T-helper 1 cell (primary cell): ENCODE measurements at places on chromosomes 13 and 19.

- DNase-seq, result no peak
Measured at GRCh38 chr13:27001705-27002104, 169.9 kb downstream of the USP12 start.

DNA sequence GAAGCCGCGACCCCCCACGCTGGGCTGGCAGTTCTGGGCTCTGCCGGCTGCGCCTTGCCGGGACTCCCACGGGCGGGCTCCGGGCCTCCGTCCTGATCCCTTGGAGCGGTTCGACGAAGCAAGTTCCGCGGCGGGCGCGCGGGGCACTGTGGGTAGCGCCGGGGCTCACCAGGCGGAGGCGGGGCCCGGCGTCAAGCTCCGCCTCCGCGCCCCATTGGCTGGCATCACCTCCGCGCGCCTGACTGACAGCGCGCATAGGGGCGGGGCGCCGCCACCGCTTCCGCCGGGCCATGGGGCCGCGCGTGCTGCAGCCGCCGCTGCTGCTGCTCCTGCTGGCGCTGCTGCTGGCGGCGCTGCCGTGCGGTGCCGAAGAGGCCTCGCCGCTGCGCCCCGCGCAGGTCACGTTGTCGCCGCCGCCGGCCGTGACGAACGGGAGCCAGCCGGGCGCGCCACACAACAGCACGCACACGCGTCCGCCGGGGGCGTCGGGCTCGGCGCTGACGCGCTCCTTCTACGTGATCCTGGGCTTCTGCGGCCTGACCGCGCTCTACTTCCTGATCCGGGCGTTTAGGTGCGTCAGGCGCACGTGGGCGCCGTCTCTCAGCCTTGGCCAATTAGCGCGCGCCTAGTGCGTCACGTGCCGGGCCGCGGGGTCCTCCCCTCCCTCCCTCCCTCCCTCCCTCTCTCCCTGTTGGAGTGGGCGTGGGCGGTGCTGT, at the start of gene FAM174C:
Gene FAM174C, plus strand, starts transcription at position 271 of the 716 bp plus-strand sequence. Its CDS starts 20 bp downstream, at position 291.
- peak; percentile 97 for DNase-seq

DNA sequence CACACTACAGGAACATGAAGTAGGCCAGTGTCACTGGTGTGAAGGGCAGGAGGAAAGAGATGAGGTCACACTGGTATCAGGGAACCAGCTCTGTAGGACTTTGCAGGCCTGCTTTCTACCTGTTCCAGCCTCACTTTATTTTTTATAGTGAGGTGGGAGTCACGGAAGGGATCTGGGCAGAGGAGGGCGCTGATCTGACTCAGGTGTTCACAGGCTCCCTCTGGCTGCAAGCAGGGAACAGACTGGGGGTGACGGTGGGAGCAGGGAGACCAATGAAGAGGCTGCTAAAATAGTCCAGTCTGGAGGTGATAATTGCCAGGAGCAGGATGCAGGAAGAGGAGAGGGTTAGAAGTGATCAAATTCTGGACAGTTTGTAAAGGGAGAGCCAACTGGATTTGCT, 2.8 kb downstream of the THAP8 start:
- DNase-seq, result no peak

DNA sequence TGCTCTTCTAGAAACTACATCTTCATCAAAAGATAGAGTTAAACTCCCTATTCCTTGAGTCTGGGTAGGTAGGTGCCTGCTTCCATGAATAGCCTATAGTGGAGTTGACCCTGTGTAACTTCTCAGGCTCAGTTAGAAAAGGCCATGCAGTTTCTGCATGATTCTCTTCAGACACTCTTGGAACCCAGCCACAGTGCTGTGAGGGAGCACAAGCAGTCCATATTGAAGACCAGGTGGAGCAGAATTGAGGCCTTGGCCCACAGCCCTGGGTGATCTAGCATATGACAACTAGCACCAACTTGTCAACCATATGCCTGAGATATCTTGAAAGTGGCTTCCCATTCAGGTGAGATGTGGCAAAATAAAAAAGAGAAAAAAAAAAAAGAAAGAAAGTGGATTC, 10.3 kb upstream of the PAN3 start:
- DNase-seq, result no peak

- no peak for DNase-seq
Measured at GRCh38 chr19:38478273-38478971, 44.9 kb downstream of the RYR1 start.

DNA sequence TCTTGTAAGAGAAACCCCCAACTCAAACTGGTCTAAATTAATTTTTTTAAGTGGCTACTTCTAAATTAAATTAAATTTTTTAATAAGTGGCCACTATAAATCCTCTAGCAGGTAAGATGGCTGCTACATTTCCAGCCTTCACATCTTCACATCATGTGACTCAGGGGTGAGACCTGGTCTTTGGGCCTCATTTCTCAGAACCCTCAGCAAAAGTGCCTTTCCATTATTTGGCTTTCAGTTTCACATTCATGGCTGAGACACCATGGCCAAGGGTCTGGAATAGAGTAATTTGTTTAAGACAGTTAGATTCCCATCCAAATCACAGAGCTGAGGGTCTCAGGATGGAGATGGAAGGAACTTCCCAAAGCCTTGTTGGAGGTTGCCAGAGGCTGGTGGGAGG, 47.5 kb downstream of the DCT start:
- DNase-seq, result peak; percentile 16

DNA sequence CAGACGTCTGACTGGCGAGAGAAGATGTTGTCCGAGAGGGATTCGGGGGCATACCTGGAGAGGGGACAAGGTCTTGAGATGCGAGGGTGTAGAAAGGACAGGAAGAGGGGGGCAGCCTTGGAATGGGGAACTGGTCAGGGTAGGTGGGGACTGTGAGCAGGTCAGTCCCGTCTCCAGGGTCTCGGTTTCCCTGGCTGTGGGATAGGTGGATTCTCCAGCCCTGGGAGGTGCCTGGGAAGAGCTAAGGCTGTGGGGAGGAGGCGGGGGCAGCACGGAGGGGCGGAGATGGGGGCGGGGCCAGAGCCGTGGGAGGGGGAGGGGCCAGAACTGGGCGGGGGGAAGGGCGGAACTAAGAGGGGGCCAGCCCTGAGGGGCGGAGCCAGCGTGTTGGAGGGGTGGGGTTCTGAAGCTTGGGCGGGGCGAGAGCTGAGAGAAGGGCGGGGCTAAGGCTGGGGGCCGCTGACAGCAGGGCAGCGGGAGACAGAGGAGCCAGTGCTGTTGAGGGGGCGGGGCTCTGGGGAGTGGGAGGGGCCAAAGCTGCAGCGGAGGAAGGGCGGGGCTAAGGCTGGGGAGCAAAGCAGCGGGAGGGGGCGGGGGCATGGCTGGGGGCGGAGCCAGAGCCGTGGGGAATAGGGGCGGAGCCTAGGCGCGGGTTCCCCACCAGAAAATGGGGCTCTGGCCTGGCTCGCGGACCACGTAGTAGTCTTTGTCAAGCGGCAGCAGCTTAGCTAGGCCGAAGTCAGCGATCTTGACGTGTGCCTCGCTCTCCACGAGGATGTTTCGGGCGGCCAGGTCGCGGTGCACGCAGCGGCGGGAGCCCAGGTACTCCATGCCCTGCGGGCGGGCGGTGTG, 9.5 kb upstream of the INSL3 start:
- DNase-seq, result peak; percentile 46

DNA sequence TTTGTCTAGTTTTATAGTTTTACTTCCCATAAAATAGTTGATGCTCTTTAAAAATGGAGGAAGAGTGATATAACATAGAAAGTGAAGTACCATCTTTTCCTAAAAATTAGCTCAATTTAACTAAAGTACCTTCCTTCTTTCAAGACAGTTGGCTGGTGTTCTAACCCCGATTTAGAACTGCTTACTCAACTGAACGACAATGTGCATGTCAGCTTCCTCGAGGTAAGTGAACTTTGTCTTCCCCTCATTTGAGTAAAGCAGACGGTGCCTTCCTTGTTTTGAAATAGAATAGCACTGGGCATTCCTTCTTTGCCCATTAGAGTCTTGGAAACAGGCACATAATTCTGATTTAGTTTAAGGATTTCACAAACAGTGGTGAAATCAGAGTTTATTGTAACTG, 1519.2 kb downstream of the EFNB2 start:
- no peak for DNase-seq

DNA sequence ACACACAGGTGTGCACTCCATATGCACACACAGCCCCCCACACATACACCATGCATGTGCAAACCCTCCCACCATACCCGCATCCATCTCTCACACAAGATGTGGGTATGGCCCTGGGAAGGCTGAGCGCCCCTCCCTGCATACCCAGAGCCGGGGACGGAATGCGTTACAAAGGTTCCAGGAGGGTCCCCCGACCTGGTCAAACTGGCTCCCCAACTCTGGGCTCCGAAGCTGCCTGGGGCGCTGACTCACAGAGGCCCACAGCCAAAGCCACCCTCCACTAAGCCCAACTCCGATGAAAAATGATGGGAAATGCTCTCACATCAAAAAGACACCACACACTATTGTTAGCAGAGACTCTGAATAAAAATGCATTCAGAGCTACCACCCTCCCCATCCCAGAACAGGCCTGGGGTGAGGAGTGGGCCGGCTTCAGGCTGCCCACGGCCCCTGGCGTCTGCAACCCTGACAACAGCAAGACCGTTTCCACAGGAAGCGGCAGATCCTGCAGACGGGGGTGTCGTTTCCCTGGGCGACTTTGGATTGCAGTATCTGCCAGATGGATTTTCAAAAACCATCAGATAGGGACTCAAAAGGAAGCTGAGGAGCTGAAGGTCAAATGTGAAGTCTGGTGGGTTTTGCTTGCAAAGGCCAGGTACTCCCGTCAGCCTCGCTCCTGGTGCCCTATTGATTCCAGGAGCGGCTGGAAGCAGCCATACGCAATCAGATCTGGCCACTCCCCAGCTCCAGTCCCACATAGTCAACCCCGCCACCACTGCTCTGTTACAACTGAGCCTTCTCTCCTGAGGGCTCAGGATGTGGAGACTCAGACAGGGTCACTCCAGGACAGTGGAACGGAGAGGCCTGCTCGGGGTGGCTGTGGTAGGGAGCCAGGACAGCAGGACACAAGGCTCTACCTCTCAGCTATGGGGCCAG, 14.3 kb downstream of the PEPD start:
- no peak for DNase-seq
